MM.1S (cell line): ENCODE measurements at places on chromosomes 3 and 15.

DNA sequence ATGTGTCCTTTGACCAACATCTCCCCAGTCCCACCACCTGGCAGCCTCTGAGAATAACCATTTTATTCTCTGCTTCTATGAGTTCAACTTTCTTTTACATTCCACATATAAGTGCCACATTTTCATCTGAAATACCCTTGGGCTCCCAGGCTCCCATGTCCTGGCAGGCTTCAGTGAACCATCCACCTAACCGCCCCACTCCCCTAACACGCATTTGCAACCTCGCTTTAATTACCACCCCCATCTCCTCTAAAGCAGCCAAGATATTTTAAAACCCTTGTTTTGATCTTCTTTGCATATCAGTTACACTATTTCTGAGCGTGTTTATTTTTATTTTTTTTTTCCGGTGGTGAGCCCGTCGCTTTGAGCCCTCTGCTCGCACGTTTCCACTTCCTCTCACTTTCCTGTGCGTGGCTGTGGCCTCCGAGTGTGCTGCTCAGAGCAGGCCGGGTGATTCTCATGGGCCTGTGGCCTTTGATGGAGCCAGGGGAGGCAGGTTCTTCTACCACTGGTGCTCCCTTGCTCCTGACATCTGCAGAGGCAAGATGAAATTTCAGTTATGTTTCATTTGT lies 195.4 kb upstream of the LPP start:
- H3K27me3 ChIP-seq = no peaks in the 10 kb centered on the region
- H3K27ac ChIP-seq = no peak overlapping the region
- DNase-seq = no peak
- no peak overlapping the region for H3K4me3 ChIP-seq

GRCh38 chr3:63689285-63689684 lies 36.8 kb downstream of the SNTN start:
- no peaks in the 10 kb centered on the region for H3K4me1 ChIP-seq
- no peak for DNase-seq
- H3K27me3 ChIP-seq = no peaks in the 10 kb centered on the region
- H3K27ac ChIP-seq = no peak overlapping the region

DNA sequence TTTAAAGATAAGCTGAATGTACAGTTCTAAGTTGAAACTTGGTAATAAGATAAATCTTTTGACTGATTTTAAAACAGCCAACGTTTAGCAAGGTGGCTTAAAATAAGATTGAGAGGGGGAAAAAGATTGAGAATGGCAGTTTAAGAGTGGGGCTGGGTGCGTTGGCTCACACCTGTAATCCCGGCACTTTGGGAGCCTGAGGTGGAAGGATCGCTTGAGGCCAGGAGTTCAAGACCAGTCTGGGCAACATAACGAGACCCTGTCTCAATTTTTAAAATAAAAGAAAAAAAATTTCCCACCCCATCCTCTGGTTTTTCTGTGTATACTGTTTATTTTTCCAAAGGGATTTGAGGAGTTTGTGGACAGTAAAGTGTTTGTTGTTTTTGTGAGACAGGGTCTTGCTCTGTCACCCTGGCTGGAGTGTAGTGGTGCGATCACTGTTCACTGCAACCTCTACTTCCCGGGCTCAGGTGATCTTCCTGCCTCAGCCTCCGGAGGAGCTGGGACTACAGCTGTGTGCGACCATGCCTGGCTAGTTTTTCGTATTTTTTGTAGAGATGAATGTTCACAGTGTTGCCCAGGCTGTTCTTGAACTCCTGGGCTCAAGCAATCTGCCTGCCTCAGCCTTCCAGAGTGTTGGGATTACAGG lies 3.0 kb downstream of the MAPK6 start:
- no peaks in the 10 kb centered on the region for H3K27me3 ChIP-seq
- DNase-seq = no peak
- peak overlapping the region; percentile 71 for H3K4me3 ChIP-seq

DNA sequence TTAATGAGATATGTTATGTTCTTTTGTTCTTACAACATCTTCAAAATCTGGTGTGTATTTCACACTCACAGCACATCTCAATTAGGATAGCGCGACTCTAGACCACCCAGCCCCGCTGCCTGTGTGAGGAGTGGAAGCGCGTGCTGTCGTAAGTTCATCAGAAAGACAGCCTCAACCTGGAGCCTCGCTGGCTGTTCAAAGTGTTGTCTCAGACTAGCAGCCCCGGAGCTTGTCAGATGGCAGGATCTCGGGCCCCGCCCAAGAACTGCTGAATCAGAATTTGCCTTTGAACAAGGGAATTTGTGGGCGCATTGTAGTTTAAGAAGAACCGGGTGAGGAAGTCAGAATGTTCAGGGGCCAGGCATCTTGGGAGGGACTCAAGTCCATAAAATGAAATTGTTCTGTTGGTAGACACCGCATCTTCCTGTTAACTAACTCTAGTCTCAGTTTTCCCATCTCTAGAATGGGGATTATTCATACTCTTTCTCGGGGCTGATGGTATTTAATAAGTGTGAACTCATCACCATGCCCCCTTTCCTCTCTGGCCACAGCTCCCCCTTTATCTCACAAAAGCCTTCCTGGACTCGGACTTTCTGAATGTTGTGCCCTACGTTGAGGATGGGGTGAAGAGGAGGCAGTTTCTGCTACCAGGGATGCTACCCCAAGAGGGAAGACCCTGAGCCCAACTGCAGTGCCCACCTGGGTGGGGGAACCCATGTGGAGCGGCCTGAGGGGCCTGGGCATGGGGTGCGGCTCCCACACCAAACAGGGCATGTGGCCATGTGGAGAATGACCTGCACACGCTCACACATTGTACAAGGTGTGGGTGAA lies 40.4 kb downstream of the BHLHE40 start:
- H3K4me3 ChIP-seq = no peak overlapping the region
- no peaks in the 10 kb centered on the region for H3K27me3 ChIP-seq
- H3K4me1 ChIP-seq = no peaks in the 10 kb centered on the region
- no peak for DNase-seq

- H3K4me3 ChIP-seq = no peak overlapping the region
- peaks cover 4% of the 10 kb centered on the region for H3K4me1 ChIP-seq
- no peaks in the 10 kb centered on the region for H3K27me3 ChIP-seq
- DNase-seq = no peak
- no peak overlapping the region for H3K27ac ChIP-seq
- no peaks in the 10 kb centered on the region for H3K36me3 ChIP-seq
These were observed 31.6 kb upstream of the MASP1 start for GRCh38 chr3:187323091-187323490.

- DNase-seq = peak; percentile 91
- H3K36me3 ChIP-seq = no peaks in the 10 kb centered on the region
- H3K27me3 ChIP-seq = no peaks in the 10 kb centered on the region
- peak overlapping the region; percentile 33; the same call in 1 of the 2 replicates for H3K4me3 ChIP-seq
These were observed 274.5 kb downstream of the NEK10 start for GRCh38 chr3:27094721-27095120.

DNA sequence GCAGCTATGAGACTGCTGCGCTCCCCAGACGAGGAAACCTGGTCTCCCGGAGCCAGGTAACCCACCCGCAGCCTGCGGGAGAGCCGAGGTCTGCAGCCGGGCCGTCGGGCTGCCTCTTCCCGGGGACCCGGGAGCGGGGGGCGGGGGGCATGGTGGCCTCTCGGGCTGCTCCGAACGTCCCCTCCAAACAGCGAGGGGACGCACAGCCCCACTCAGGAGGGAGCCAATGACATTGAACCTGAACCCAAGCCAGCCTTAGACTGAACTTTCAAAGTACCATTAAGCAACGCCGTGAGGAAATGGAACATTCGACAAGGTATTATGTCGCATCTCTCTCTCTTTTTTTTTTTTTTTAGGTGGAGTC lies 29.8 kb upstream of the ALDH1A3 start:
- H3K36me3 ChIP-seq = no peaks in the 10 kb centered on the region
- no peaks in the 10 kb centered on the region; the same call in 1 of the 2 replicates for H3K27me3 ChIP-seq
- no peak overlapping the region for H3K27ac ChIP-seq
- DNase-seq = no peak

GRCh38 chr15:88543065-88543776 lies 3.3 kb downstream of the DET1 start:
- H3K4me3 ChIP-seq = no peak overlapping the region
- DNase-seq = no peak
- no peaks in the 10 kb centered on the region for H3K27me3 ChIP-seq
- H3K27ac ChIP-seq = no peak overlapping the region

GRCh38 chr3:41169023-41169422 lies 30.3 kb upstream of the CTNNB1 start:
- no peaks in the 10 kb centered on the region for H3K4me1 ChIP-seq
- no peaks in the 10 kb centered on the region for H3K27me3 ChIP-seq
- H3K27ac ChIP-seq = no peak overlapping the region
- no peak for DNase-seq
- no peak overlapping the region for H3K4me3 ChIP-seq

DNA sequence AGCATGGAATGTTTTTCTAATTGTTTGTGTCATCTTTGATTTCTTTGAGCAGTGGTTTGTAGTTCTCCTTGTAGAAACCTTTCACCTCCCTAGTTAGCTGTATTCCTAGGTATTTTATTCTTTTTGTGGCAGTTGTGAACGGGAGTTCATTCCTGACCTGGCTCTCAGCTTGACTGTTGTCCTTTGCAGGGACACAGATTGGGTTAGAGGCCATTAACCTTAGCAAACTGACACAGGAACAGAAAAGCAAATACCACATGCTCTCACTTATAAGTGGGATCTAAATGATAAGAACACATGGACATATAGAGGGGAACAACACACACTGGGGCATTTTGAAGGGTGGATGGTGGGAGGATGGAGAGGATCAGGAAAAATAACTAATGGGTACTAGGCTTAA lies 52.2 kb upstream of the RORA start:
- no peak overlapping the region for H3K4me3 ChIP-seq
- no peak for DNase-seq
- H3K27me3 ChIP-seq = no peaks in the 10 kb centered on the region

- no peaks in the 10 kb centered on the region for H3K4me1 ChIP-seq
- H3K27ac ChIP-seq = no peak overlapping the region
- H3K36me3 ChIP-seq = no peaks in the 10 kb centered on the region
- no peaks in the 10 kb centered on the region for H3K27me3 ChIP-seq
- H3K4me3 ChIP-seq = no peak overlapping the region
These were observed 4.4 kb downstream of the AADAC start for GRCh38 chr3:151818361-151818760.

GRCh38 chr15:57460208-57460816 lies 84.0 kb downstream of the CGNL1 start:
- H3K4me1 ChIP-seq = no peaks in the 10 kb centered on the region
- H3K4me3 ChIP-seq = no peak overlapping the region
- H3K36me3 ChIP-seq = no peaks in the 10 kb centered on the region
- no peaks in the 10 kb centered on the region for H3K27me3 ChIP-seq
- no peak overlapping the region for H3K27ac ChIP-seq

DNA sequence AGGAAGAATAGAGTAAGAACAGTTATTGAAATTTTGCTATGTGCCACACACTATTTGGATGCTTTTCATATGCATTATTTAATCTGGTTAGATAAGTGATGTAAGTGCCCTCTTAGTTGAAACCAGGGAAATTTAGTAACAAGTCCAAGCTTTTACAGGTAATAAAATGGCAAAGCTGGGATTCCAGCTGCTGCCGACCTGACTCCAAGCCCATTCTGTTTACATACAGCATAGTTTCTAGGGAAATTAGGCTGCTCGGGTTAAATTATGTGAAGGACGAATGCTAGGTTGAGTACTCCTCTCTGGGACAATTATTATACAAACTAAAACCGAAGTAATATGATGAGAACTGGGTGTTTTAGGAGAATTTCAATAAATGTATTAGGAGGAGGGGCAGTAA lies 38.7 kb upstream of the FAH start:
- no peaks in the 10 kb centered on the region for H3K36me3 ChIP-seq
- H3K27me3 ChIP-seq = no peaks in the 10 kb centered on the region
- no peaks in the 10 kb centered on the region for H3K4me1 ChIP-seq
- H3K4me3 ChIP-seq = no peak overlapping the region
- H3K27ac ChIP-seq = no peak overlapping the region
